ENCODE measurements at places on chromosomes 7 and 10.
A peak's percentile ranks its signal among the peaks of the same experiment; 100 is the strongest.

GRCh38 chr7:95481271-95482165, 4.2 kb upstream of the ASB4 start:
- no peak for DNase-seq

DNA sequence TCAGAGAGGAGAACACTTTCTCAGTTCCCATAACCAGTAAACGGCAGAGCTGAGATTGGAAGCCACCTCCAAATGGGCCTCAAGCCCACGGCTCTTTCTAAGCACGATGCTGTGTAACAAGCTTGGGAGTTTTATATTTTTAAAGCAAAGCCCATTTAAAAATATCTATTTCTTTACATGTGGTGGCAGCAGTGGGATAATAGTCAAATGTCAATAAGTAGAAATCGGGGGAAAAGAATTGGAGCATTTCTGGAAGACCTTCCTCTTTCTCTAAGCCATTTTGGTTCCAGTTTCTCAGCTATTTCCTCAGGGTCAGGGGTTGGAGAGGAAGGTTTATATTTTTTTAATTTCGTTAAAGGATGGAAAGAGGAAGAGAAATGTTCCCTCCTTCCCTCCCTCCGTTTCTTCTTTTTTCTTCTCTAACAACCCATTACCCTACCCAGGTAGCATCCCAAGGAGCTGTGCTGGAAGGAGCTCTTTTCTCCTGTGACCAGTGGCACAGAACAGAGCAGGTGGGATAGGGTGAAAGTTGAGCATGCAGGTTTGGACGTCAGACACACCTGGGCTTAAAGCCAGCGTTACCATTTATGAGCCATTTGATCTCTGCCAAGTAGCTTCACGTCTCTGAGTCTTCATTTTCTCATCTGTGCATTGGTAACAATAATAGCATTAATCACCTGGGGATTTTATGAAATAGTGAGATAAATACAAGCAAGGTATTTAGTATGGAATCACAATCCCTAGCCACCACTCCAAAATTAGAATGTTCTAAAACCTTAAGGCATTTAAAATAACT, 515.7 kb downstream of the RPS24 start:
- no peak for DNase-seq

GRCh38 chr7:3206771-3207191, 94.3 kb upstream of the SDK1 start:
- no peak for DNase-seq

GRCh38 chr10:16863766-16864165, 46.5 kb upstream of the RSU1 start:
- no peak for DNase-seq

GRCh38 chr10:70918851-70919530, 30.6 kb upstream of the PCBD1 start:
- DNase-seq, result peak; percentile 65

- no peak for DNase-seq
These were observed 6.1 kb upstream of the GUSB start for GRCh38 chr7:65988084-65988483.

DNA sequence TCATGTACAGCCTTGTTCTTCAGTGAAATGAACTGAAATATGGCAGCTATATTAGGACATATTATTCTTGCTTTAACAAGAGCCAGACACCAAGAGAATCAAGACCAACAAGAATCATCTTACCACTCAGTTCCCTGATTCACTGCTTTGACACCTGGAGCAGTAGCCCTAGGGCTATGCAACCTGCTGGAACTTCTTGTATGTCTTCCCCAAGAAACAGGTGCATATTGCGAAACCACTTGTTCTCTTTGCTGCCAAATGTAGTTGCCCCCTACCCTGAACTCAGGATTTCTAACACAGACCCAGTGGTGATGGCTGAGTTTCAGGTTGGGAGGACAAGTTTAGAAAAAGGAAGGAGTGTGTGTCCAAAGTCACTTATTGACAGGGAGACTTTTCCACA, 46.1 kb downstream of the WIPF3 start:
- DNase-seq, result no peak

DNA sequence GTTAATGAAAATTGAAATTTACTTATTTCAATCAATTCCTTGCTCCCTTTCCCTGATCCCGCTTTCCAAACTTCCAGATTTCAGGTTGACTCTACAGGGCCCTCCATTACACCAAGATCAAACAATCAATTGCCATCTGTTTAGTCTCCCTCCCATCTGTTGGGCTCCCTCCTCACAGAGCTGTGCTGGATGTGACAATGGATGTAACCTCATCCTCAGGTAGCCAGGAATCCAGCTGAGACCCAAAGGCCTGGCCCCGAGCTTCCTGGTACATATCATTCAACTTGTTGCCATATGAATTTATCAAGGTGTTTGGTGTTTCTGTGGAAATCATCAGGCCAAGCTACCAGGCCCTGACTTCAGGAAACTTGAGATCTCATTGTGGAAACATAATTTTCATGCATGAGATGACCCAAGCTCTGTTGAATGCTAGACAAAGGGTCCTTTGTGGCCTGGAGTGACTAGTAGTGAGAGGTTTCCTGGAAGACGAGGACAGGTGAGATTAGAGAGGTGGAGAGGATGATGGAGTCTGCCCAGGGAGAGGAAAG, 148.6 kb upstream of the PDE1C start:
- no peak for DNase-seq

DNA sequence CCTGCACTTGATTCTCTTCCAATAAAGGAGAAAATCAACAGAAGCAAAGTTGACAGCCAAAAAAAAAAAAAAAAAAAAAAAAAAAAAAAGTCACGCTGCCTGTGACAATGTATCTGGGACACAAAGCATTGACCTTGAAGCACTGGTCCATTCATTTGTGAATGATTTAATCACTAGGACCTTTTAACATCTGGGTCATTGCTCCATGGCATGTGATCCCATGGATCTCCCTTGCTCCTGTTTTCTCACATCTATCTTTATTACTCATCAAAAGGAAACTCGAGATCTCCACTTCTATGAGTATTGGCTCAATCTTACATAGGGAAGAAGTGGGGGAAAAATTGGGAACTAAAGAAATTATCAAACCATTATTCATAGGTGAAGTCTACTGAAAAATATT, 89.6 kb upstream of the SMIM30 start:
- no peak for DNase-seq

GRCh38 chr7:111006040-111006439, 84.9 kb upstream of the LRRN3 start:
- DNase-seq, result no peak

- no peak for DNase-seq
These were observed 28.6 kb downstream of the RABGEF1 start for GRCh38 chr7:66768865-66769832.

GRCh38 chr7:64867863-64868440, 35.1 kb upstream of the ZNF273 start:
- no peak for DNase-seq

DNA sequence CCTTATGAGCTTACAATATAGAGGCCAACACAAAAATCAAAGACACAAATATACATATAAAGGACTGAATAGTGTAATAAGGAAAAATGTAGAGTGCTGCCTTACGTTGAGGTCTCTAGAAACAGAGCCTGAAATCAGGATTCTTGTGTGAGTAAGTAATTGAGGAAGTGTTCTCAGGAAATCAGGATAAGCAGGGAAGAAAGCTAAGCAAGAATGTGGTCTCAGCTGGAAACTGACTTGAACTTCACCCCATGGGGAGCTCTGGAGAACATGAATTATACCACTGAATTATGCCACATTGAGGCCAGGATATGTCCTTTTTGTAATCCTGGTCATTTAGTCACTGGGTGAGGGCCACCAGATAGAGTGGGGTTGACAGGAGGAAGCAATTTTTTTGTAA, 191.9 kb downstream of the ETV1 start:
- no peak for DNase-seq

DNA sequence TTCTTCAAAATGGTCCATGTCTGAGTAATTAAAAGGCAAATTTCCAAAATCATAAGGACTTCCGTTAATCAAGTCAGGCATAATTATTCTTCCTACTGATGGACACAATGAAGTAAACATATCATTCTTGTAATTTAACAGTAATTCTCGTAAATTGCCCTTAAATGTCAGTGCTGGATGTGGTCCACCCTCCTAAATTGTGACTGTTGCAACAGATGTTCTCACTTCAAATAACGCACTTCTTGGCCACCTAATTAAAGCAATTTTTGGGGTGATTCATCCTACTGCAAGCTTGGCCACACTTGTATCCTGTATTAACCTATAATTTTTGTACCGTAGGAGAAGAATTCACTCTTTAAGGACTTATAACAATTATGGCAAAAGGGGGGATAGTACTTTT, 1.9 kb downstream of the COL1A2 start:
- DNase-seq, result no peak

DNA sequence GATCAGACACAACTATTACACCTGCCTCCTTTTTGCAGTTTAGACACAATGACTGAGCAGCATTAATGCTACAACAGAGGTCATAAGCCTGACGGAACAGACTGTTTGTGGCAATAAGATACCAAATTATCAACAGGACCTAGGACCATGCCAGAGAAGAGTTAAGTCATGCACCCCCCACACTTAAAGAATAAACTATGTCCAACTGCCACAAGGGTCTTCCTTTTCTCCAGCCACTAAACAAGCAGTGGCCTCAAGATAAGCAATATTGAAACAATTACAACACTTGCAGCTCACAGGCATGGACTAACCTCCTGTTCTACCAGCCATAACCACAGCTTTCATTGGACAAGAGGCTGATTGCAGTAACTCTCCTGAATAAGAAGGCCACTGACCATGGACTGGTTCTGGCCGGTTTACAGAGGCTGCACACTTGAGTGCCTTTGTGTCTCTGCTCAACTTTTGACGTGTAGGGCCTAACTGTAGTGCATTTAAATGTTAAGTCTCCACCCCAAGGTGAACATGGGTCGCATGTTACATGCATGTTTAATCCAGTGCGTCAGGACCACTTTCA, 104.4 kb downstream of the STRA8 start:
- no peak for DNase-seq

DNA sequence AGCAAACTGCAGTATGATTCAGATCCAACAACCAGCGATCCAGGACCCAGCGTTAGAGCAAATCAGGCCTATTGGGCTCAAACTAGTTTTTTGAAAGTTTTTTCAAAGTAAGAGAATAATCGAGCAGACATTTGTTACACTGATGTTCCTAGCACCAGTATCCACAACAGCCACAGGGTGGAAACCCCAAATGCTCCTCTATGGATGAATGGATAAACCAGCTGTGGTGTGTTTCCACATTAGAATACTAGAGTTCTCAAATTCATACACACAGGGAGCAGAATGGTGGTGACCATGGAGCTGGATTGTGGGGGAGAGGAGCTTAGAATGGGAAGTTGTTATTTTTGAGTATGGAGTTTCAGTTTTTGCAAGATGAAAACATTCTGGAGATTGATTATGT, 60.7 kb downstream of the PDIA4 start:
- no peak for DNase-seq

DNA sequence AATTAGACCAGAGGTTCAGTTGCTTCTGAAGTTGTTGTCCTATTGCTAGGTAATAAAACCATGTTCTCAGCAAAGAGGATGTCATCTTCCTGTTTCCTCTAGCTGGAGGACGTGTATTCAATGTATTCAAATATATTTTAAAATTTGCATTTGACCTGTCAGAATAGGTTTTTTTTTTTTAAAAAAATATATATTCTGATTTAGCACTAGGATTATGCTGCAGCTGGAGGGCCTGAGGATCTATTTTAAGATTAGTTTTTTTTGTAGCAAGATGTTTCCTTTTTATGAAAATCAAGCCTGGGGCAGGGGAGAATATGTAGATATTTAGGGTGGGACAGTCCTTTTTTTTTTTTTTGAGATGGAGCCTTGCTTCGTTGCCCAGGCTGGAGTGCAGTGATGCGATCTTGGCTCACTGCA, 337.0 kb downstream of the FRMD4A start:
- DNase-seq, result no peak

DNA sequence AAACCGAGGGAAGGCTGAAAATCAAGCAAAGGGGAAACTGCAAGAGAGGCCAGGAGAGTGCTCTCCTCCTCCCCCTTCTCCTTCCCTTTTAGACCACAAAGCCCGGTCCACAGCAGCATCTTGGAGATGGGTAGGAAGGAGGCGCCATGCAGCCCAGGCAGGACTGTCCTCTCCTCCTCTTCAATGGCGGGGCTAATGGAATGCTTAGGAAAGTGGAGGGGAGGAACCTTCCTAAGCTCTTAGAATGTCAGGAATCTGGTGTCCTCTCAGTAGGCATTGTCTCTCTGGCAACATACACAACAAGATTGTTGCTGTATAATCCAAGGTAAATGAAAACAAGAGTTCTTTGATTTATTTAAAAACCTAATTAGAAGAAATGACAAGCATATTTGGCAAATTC, 185.1 kb downstream of the DGKI start:
- DNase-seq, result no peak

GRCh38 chr10:20489961-20490360, 407.1 kb downstream of the NEBL start:
- no peak for DNase-seq

- no peak for DNase-seq
These were observed 780.3 kb downstream of the SUGCT start for GRCh38 chr7:40915071-40915470.

DNA sequence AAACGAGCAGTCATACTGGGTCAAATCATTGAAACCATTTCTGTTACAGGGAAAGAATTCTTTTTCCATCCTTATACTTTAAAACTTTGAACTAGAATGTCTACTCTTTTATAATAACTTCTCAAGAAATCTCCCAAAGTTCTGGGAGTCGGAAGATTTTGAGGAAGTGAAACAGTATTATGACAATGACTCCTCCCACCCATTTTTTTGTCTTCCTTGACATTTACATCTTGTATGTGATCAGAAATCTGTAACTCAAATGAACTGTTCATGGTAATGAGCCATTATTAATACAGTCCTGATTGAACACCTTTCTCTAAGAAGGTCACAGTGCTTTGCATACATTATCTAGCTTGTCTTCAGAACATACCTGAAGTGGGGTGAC, 227.4 kb downstream of the CELF2 start:
- no peak for DNase-seq

- DNase-seq, result no peak
These were observed 7.5 kb downstream of the DUSP5 start for GRCh38 chr10:110505130-110505770.

- DNase-seq, result no peak
These were observed 47.1 kb upstream of the HYAL4 start for GRCh38 chr7:123797673-123798531.

- DNase-seq, result no peak
These were observed 1067.5 kb downstream of the NRG3 start for GRCh38 chr10:82942286-82943099.

DNA sequence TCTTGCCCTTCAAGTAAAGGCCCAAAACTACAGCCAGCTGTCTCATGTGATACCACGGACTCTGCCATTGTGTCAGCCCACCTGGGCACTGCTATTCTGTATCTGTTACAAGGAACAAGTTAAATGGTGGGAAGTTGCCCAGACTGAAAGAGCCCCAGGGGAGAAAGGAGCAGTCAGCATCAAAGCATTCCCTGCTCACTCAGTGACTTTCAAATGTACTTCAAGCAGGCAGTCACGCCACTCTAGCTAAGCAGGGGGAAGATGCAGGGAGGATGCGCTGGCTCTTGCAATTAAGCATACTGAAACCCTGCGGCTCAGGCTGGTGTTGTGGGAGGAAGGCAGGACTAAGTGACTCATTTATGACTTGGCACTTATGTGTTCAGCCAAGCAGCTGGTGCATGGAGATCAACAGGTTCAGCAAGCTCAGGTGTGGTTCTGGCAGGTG, 1249.6 kb downstream of the TYW1 start:
- no peak for DNase-seq

Measured in BE2C (cell line).